ENCODE measurements at places on chromosomes 1 and 21.
A peak's percentile ranks its signal among the peaks of the same experiment; 100 is the strongest.

- no peak for DNase-seq
These were observed 394.2 kb upstream of the LYPLAL1 start for GRCh38 chr1:218779341-218780100.

- DNase-seq = no peak
These were observed 88.3 kb upstream of the SGIP1 start for GRCh38 chr1:66445492-66446181.

- DNase-seq = no peak
These were observed 27.6 kb downstream of the GPR88 start for GRCh38 chr1:100565533-100565932.

DNA sequence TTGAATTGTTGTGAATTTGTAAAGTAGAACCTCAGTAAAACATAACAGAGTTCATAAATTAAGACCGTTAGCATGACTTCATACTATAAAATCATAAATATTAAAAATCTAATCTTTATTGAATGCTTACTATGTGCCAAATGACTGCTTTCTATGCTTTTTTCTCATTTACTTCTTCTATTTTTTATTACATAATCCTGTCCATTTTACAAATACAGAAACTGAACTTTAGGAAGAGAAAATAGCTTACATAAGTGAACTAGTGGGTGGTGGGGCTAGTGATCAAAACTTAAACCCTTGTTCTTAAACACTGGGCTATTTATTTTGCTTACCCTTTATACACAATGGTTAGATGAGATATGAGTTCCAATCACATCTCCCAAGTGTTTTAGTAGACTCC lies 122.3 kb downstream of the ZC3H11B start:
- no peak for DNase-seq

- no peak for DNase-seq
These were observed 170.9 kb downstream of the C1orf21 start for GRCh38 chr1:184557423-184558347.

DNA sequence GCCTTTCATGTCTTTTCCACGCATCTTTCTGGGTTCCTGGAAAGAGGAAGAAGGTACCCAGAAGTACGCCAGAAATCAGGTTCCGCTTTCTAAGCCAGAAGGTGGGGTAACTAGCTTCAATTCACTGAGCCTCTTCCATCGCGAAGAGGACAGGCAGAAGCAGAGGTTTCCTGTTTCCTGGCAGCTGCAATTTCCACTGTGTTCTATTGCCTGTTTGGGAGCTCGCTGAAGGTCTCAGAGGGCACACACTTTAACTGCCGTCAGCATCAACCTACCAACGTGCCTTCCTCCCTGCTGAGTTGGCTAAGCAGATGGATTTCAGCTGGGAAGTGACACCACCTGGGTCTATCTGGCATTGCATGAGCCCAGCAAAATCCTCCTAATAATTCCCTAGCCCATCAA lies 10.0 kb downstream of the NCF2 start:
- DNase-seq = no peak

GRCh38 chr1:44433209-44433608 lies 28.2 kb downstream of the RNF220 start:
- no peak for DNase-seq

- no peak for DNase-seq
These were observed 85.3 kb downstream of the GLIS1 start for GRCh38 chr1:53653631-53654030.

DNA sequence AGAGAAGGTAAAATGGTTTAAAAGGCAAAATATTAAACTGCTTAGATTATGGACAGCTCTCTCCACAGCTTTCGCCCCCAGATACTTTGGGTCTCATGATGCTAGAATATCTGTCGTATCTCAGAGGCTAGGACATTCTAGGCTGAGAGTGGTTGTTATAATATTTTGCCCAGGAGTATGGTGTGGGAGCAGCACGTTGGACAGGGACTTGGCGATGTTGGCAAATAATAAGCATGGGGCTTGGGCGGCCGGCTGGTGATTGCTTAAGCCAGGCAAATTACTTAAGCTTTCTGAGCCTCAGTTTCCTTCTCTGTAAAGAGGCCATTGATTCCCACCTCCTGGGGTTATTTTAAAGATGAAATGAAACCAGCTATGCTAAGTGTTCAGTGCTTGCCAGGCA lies 133.2 kb downstream of the ROR1 start:
- no peak for DNase-seq

DNA sequence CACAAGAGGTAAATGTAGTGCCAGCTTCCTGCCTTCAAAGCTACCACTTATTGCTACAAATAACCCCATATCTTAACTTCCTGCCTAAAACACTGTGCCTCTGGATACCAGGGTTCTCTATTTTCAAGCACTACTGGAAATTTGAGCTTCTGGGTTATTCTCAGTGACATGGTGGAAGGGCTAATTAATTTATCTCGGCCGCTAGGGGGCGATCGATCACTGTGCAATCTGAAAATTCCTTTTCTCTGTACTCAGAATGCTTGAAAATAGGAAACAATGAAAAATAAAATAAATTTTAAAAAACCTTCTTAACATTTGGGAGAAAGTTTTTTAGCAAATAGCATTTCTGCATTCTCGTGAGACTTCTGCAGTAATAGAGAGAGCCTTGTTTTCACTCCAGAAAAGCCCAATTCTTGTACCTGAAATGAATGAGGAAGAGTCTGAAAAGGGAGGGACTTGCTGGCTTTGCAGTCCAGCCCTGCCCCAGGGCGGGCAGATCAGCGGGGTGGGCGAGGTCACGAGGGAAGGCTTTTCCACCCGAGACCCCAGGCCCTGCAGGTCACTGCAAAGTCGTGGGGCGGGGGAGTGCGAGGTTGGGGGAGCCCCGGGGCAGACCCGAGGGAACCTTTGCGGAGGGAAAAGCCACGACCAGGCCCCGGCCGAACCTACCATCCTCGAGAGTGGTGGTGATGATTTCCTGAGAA lies 276.7 kb downstream of the PCP4 start:
- DNase-seq = no peak

DNA sequence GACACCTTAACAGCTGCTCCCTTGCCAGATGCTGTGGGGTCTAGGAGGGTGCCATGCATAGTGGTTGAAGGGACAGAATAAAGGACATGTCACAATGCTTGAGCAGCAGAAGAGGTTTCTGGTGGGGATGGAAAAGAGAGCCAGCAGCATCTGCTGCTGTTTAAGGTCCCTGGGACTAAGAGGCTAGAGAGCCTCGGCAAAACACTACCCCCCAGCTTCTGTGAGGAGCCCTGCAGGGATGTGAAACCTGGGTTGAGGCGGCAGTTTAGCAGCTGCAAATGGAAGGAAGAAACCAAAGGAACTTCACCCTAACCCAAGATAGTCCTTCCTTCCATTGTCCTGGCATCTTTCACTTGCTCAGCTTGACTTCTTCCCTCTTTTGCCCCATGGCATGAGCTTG lies 39.4 kb downstream of the PLXNA2 start:
- DNase-seq = no peak

GRCh38 chr1:88662723-88663122 lies 21.4 kb upstream of the PKN2 start:
- DNase-seq = no peak

DNA sequence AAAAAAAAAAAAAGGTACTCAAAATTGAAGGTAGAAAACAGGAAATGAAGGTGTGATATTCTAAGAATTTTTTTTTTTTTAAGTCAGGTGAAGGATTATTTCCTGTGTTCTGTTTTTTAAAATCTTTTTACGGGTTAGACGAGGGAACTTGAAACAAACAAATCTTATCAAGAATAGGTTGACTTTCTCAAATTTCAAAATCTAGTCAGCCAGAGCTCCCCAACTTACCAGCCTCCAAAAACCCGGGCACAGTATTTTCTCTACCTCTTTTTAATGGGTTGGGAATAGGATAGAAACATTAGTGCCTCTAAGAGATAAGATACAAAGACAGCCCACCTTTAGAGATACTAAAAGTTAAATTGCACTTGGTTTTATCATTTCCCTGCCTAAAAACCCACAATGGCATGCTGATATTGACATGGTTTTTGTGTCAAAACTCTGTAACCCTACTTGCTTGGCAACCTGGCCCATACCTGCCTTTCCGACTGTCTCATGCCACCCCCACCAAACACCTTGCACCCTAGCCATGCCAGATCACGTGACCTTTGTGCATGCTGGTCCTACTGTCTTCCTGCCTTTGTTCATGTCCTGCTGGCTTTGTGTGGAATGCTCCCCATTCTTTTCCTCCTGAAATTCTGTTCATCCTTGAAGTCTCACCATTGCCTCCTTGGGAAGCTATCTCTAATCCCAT lies 4.2 kb downstream of the RCAN3 start:
- DNase-seq = no peak

- no peak for DNase-seq
These were observed 48.8 kb downstream of the IER5 start for GRCh38 chr1:181137217-181137743.

DNA sequence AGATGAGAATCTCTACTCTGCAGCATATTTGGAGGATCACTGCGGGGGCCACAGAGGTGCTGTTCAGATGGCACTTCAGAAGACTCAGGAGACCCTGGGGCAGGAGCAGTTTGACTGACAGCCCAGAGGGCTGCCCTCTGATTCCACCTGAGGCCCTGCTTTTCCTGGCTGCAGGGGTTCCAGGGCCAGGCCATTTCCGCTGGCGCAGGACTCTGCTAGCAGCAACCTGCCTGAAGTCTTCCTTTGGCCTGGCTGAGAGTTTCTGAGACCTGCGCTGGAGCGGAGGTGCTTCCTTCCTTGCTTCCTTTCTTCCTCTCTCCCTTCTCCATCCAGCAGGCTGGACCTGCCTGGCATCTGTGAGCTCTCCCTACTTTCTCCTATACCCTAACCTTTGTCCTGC lies 11.8 kb downstream of the PCSK9 start:
- no peak for DNase-seq

DNA sequence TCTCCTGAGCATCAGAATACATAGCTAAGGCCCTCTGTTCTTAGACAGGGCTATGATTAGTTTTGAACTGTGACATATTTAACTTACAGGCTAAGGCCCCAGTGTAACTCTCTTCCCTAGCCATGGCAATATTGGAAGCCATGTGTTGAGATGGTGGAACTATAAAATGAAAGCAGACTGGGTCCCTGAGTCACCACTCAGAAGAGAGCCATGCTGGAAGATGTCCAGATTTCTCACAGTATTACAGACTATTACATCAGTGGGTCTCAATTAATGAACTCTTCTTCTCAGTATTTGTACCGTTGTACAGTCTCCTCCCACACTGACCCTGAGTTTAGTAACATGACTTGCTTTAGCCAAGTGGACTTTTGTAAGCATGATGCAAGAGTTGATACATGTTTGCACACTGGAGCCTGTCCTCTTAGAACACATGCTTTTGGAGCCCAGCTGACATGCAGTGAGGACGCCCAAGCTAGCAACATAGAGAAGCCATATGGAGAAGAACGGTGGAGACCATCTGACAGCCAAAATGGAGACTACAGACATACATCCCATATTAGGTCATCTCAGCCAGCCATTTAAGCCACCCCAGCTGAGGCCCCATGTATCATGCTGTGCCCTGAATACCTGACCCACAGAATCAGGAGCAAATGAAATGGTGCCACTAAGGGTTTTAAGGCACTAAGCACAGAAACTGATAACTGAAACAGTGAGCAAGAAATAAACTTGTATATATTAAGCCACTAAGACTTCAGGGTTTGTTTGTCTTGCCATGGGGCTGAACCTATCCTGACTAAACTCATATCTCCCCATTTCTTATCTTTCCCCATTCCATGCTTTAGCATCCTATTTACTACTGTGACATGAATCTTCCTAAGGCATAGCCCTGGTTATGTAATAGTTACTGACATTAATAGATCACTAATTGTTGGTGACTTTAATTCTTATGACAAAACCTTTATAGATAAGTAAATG lies 24.4 kb downstream of the TBX15 start:
- peak; percentile 90 for DNase-seq

GRCh38 chr1:65208563-65208973 lies 60.6 kb downstream of the AK4 start:
- no peak for DNase-seq

GRCh38 chr1:85406887-85407533 lies 57.9 kb downstream of the DDAH1 start:
- DNase-seq = peak; percentile 77

GRCh38 chr1:21165076-21165475 lies 11.6 kb downstream of the EIF4G3 start:
- no peak for DNase-seq

- no peak for DNase-seq
These were observed 277.0 kb downstream of the DISC1 start for GRCh38 chr1:231903586-231904081.

GRCh38 chr1:28066393-28067154 lies 21.8 kb downstream of the EYA3 start:
- no peak for DNase-seq

DNA sequence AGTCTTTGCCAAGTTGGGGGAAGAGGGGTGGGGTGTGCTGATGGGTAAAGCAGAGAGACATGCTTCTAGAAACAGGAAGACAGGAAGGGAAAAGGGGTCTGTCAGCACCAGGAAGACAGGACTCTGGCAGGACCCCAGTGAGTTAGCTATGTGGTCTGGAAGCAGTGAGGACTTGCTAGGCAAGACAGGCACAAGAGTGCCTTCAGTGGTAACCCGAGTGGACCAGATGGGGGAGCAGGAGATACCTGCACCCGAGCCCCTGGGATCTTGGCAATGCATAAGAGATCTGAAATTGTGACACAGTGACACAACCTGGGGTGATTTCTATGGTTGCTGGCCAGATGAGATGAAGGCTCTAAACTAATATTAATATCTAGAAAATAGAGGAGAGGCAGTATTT lies 7.0 kb downstream of the TLR5 start:
- DNase-seq = no peak

DNA sequence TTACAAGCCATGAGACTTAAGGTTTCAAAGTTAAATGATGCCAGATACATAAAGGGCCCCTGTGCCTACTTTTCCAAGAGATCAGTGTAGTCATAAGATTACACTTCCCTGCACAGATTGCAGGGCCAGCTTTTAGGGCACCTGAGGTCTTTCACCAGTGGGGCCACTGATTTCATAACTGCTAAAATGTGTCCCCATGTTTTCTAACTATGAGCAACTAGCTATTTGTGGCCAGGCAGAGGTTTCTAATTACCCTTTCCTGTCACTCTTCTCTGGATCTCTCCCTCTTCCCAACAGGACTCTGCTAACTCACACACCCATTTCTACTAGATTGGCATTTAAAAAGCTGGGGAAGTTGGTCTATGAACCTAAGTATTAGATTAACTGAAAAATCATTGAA lies 207.1 kb upstream of the SGIP1 start:
- DNase-seq = no peak
